OCI-LY7 (cell line): ENCODE measurements at places on chromosomes 16 and 17. TPM values are rescaled to one million over a fixed set of nuclear protein-coding genes. Genes with fewer than 3 reads are reported as not detected.

- no peak for DNase-seq
Observed at GRCh38 chr16:51143196-51143977, 7.7 kb downstream of the SALL1 start.

- DNase-seq: no peak
Observed at GRCh38 chr16:30406795-30407101, 658 bp upstream of the ZNF771 start.

DNA sequence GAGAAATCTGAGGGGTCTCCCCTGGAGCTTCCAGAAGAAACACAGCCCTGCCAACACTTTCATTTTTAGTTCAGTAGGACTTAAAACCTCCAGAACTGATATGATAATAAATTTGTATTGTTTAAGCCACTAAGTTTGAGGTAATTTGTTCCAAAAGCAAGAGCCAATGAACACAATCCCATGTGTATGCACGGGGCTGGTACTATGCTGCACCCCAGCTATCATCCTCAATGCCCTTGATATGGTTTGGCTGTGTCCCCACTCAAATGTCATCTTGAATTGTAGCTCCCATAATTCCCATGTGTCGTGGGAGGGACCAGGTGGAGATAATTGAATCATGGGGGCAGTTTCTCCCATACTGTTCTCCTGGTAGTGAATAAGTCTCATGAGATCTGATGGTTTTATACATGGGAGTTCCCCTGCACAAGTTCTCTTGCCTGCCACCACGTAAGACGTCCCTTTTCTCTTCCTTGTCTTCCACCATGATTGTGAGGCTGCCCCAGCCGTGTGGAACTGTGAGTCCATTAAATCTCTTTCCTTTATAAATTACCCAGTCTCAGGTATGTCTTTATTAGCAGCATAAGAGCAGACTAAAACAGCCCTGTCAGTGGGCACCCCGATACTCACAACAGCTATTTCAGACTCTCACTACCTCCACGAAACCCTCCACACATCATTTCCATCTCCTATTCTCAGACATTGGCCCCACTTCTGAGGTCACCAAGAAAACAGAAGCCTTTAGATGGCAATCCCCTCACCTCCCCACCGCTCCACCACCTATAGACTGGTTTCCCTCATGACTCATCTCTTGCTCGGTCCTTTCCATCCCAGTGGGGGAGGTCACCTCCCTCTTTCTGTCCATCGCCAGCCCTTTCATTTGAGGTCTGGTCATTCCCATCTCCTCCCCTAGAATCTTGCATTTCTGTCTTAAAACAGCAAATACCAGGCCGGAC, 8.9 kb upstream of the CACNG1 start:
- no peak for DNase-seq

- DNase-seq: peak; percentile 38
Observed at GRCh38 chr17:7034955-7035590, 742 bp upstream of the SLC16A13 start.

GRCh38 chr16:57270221-57271062, 14.0 kb downstream of the PLLP start:
- DNase-seq: no peak

GRCh38 chr16:75477680-75478473, 13.4 kb upstream of the TMEM170A start:
- DNase-seq: peak; percentile 13

GRCh38 chr16:71369494-71369893, 11.0 kb downstream of the CALB2 start:
- DNase-seq: no peak

The SSH2 gene
- 73.9 and 78.6 TPM in 2 replicates for total RNA-seq
